Spleen (tissue), 13 donors: ENCODE measurements at places on chromosomes 3 and 15. TPM values are rescaled to one million over a fixed set of nuclear protein-coding genes. Genes with fewer than 3 reads are reported as not detected.
A peak's percentile ranks its signal among the peaks of the same experiment; 100 is the strongest.

DNA sequence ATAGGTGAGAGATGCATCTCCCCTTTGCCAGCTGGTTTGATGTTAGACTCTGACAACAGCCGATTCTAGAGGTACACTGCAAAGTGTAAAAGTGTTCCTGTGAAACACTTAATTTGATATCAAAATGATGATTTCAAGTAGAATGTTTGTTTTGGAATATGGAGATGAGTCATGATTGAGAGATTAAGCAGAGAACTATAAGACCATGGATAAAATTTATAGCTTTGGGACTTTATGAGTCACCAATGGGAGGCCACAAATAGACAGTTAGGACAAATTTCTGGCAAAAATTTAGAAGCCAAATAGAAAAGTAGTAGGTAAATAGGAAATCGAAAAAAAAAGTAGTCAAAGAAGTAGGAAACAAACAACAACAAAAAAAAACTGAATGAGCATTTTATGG lies 672.5 kb downstream of the NSUN3 start:
- DNase-seq: no peak

DNA sequence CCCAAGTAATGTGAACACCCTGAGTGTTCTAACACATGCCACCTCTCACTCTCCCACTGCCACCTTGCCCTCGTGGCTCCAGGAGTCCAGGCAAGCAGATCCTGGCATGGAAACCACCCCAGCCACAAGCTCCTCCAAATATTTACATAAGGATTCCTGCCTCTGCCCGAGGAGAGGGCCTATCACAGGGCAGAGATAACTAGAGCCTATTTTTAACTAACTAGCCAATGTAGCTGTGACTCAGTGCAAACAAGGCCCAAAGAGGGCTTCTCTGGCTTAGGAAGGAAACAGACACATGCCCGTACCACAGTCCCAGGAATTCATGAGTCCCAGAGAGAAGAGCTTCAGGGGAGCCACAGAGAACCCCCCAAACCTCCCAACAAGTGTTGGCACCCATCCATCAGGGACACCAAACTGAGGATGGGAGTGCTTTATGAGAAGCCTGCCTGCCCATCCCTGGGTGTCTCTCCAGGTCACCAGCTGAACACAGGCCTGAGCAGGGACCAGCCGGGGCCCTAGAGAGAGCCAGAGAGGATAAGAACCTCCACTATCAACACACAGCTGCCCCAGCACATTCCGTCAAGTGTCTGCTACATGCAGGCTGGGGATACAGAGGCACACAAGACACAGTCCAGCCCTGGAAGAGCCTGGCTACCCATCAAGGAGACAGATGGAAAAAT lies 9.2 kb downstream of the FYCO1 start:
- no peak for DNase-seq

DNA sequence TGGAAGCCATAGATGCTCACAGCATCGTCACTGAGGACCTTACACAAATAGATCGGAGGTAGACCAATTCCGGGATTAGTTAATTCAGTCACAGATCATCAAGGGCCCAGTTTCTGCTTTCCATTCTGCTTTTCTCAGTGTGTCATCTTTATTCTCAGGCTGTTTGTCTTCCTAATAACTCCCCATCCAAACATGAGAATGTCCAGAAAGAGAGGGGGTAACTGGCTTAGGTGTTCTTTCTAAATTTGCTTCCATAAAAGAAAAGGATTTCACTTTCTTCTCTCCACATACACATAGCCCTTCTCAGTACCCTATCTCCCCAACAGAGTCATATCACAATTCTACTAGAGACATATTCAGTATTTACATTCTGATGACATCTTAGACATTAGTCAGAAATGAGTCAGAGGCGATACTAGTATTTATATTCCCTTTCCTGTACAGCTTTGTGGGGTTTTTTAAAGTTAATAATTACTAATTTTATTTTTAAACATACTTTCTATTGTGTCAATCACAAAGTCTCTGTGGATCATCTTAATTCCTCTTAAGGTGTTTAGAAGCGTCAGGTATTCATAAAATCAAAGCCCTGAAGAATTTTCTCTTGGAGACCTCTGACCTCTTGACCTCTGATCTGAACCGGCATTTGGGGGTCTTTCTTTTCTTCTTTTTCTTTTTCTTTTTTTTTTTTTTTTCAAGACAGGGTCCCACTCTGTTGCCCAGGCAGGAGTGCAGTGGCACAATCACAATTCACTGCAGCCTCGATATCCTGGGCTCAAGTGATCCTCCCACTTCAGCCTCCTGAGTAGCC lies 24.3 kb upstream of the IL12A start:
- DNase-seq: no peak

Gene GOLGA8S
- polyA plus RNA-seq: 0.13 TPM

DNA sequence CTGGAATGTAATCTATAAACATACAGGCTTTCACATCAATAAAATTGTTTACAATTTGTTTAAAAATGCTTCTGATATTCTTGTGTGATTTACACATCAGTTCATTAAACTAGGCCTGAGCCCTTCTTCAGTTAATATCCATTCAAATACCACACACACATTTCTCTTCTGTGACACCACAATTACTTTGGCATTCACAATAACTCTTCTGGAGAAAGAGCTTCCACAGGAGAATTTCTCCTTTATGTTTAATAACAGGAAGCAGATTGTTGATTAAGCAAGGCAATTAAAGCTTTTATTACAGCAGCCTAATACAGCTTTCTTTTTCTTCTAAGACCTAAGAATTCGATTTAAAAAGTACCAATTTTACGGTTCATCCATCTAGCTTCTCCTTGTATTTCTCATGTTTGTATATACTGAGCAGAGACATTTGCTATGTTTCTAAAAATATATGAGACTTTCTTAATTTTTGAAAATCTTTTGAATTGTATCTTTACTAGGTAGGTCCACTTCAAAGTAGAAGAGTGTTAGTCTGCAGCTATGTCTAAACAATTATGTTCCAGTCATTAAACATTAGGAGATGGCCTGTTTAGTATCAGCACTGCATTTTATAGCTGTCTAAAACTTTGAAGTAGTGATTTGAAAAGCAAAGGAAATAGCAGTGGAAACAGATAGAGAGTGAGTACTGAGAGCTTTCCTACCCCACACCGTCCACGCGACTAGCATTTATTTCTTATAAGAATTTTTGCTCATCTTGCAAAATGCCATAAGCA lies 511.1 kb upstream of the UBE2E2 start:
- no peak for DNase-seq

GRCh38 chr3:14918356-14918860 lies 29.0 kb upstream of the NR2C2 start:
- DNase-seq: peak; percentile 39

DNA sequence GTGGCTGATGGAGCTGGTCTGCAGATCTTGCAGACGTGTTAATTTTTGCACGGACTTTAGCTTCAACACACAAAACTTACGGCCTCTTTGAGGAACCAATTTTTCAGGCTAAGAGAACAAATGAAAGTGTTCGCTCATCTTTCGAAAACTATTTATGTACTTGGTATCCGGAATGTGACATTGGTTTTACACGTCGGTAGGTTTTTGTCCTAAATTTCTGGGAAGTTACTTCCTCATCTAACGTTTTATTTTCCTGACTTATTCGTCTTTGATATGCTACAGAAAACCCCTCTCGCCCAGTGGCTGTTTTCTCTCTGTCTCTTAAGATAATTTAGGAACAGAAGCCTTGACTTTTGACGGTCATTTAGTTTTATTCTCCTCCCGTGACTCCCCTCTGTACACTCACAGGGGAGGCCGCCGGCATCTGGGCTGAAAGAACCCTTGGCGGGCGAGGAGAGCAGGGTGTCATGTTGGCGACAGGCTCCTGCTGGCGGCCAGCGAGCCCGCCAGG lies 834 bp upstream of the GREM1 start:
- no peak for DNase-seq

DNA sequence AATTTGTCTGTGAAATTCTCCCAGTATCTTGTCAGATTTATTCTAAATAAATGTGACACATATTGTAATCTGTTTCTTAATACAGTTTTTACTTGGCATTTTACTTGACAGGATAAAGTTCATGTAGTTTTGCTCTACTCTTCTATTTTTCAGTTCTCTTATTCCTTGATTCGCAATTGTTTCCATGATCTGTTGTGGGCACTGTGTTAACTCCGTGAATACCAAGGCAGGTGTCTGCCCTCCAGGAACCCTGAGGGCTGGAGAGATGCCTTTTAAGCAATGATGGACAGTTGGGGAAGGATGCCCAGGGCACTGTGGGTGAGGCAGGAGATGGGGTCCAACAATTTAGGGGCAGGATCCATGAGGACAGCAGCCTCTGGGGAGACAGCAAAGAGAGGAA lies 3.1 kb downstream of the CLDN11 start:
- DNase-seq: no peak

GRCh38 chr3:19384868-19385267 lies 236.6 kb downstream of the KCNH8 start:
- no peak for DNase-seq

GRCh38 chr15:99115300-99116215 lies 10.7 kb downstream of the SYNM start:
- DNase-seq: no peak

GRCh38 chr3:127607675-127608361 lies 9.6 kb downstream of the MCM2 start:
- DNase-seq: peak; percentile 21

DNA sequence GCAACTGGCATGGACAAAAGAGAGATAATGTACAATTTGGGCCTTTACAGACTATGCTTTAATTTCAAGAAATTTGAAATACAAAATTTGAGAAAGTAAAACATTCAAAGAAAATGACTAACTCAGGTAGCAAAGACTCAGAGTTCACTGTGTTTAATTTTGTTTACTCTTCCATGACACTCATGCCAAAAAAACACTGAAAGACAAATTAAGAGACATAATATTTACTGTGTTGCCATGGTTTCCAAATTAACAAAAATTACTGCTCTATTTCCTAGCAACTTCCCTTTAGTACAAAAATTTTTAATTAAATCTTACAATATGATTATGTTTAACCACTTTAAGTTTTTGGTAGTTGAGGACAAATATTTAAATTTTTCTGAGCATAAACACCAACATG lies 29.6 kb downstream of the LRRFIP2 start:
- no peak for DNase-seq

Gene CGNL1
- polyA plus RNA-seq: 0.07 TPM

Gene HHATL
- polyA plus RNA-seq: not detected

DNA sequence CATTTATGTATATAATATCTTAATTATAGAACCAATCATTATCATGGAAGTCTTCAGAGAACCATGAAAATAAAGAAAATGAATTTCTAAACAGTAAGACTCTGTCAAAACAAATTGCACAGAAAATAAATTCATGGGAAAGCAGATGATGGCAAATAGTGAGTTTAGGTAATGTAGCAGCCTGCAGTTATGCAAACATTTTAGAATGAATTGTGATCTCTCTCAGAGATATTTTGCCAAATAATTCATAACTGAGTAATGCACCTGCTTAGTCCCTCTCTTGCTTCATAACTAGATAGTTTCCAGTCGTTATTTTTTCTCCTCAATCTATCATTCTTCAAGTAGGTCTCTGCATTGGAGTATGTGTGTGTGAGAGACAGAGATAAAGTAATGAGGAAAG lies 492.7 kb upstream of the THBS1 start:
- DNase-seq: no peak

DNA sequence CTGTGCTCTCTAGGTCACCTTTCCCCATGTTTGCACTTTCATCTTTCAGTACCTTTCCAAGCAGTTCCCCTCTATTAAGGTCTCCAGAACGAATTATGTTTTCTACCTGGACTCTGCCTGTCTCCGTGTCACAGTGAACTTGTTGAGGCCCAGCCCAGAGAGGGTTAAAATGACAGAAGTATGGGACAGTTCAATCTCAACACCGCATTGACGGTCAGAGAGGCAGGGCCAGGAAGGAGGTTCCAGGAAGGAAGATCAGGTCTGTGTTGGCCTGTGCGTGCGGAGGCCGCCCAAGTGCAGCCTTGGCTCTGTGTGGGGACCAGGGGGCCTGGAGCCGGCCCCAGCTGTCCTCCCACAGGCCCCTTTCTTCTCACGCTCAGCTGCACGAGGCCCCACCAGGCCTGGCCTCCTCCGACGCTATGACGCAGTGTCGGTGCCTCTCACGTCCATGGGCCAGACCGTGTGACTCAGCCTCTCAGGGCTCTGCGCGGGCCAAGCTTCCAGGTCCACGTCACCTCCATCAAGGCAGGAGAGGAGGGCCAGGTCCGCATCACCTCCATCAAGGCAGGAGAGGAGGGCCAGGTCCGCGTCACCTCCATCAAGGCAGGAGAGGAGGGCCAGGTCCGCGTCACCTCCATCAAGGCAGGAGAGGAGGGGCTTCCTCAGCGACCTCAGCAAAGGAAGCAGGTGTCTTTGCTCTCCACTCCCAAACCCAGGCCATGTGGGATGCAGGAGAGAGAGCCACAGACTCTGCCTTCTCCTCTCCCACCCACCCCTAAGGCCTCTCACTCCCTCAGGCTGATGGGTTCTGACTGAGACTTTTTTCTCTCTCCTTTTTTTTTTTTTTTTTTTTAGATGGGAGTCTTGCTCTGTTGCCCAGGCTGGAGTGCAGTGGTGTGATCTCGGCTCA lies 83.1 kb downstream of the CPN2 start:
- peak; percentile 70 for DNase-seq

Gene SLC24A5
- polyA plus RNA-seq: not detected

- DNase-seq: no peak
Observed at GRCh38 chr3:15404767-15405166, 22.6 kb downstream of the METTL6 start.

- DNase-seq: no peak
Observed at GRCh38 chr15:70632491-70633102, 130.8 kb downstream of the UACA start.

Gene NAALADL2
- 0.09 TPM for polyA plus RNA-seq

Gene SLC22A14
- polyA plus RNA-seq: 0.04 TPM

GRCh38 chr15:99476413-99477222 lies 89.2 kb upstream of the MEF2A start:
- DNase-seq: peak; percentile 90

Gene SAXO2
- 0.58 TPM for polyA plus RNA-seq

DNA sequence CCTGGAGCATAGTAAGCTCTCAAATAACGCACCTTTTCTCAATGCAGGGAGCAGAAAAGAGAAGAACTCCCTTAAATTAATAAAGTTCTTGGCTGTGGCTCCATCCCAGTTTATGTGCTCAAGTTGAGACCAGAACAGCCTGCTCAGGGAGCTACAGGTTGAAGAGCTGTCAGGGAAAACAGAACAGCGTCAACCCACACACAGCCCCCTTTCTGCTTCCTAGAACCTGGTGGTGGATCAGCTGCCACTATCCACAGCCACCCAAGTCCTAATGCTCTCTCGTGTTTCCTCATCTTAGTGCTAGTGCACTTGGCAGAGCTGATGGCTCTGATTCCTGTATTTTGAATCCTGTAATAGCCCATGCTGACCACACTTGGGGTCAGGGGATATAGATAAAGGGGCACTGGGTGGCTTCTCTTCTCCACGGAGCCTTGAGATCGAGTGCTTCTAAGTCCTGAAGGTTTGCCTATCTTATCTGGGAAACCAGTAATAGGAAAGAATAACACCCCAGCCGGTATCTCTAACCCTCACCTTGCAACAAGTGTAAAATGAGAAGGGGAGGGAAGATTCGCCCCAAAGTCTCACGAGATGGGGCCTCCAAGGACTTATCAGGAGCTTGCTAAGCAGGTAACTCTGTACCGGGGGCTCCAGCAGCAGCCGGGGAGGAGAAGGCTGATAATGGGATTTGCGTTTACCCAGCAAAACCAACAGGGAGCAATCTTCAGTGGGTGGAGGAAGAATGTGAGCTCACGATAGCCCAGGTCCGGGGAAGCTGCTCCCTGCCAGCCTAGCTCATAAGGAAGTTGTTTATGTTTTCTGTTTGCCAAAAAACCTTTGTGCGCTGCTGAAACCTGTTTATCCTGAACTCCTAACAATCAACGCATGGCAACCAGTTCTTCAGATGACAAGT lies 136.2 kb upstream of the ICE2 start:
- DNase-seq: no peak

- DNase-seq: peak; percentile 95
Observed at GRCh38 chr3:129121792-129122411, at the start of gene RAB43. TSS of gene RAB43 (minus strand) at chr3:129121804. CDS start at chr3:129121489, 315 bp downstream.
